EH (cell line): ENCODE measurements at places on chromosomes 4 and X.

DNA sequence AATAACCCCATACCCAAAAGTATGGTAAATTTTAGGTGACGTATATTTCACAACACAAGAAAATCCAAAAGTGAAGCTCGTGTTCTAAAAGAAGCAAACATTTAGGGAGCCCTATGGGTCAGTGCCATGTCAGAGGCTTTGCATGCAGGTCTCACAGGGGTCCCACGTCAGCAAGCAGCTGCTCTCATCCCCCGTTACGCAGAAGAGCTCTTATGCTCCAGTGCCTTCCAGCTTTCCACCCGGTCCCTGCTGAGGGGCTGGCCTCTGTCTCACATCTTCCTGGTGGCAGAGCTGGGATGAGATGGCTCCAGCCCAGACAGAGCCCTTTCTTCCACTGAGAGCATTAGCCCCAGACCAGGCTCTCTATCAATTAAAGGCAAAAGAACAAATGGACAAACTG lies 82.0 kb downstream of the IRF2 start:
- DNase-seq: no peak

DNA sequence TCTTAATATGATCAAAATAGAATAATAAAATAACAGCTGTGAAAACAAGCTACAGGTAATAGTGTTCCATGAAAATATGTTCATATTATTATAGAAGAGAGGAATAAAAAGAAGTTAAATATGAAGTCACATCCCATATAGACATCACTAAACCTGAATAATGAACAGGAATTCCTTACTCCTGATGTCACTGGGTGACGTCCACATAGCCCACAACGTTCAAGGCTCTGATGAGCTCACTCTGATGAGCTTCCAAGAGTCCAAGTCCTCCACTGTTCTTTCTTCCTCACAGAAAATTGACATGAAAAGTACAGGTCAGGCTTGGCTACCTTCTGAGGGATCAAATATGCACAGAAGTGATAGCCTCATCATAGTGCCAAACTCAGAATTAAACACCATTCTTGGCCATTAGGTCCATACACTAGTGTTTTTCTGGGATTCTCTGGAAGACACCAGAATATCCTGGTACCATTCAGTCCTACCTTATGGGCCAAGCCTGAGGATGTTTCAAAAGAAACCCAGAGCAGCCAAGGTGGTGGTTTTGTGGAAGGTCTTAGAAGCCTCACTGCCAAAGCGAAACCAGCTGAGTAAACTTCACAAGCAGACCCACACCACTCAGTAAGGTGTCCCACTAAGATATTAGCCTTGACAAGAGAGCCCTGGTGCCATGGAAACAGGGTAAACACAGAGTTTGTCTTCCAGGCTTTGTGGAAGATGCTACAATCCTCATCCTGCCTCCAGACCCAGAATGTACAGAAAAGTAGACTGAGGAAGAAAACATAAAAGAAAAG lies 138.4 kb upstream of the HHIP start:
- DNase-seq: no peak

GRCh38 chr4:67320645-67321044 lies 224.7 kb downstream of the CENPC start:
- DNase-seq: no peak

- DNase-seq: no peak
Measured at GRCh38 chr4:129531253-129531652, 435.3 kb downstream of the C4orf33 start.

- DNase-seq: no peak
Measured at GRCh38 chrX:100407784-100408712, 2.0 kb downstream of the PCDH19 start.

GRCh38 chrX:152817078-152817764 lies 13.3 kb downstream of the CETN2 start:
- peak; percentile 53 for DNase-seq

DNA sequence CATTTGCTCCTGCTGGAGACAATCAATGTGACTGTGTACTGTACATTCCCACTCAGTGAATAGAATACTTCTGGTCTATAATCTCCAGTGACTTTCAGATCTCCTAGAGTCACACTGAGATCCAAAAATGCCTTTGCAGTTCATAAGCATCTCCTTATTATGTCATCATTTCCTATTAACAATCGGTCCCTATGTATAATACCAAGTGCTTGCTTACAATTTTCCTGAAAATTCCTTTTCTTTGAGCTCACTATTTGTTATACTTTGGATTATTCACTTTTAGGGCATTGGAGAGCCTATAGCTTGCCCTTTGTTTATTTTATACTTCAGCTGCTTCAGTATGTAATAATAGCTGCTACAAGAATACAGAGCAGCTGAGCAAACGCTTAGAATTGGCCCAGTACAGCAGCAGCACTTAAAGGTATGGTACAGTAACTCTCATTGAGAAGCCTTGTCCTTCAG lies 313.0 kb downstream of the DCTD start:
- peak; percentile 81 for DNase-seq

GRCh38 chr4:71389149-71389827 lies 50.5 kb downstream of the SLC4A4 start:
- peak; percentile 58 for DNase-seq

- peak; percentile 78 for DNase-seq
Measured at GRCh38 chr4:159487284-159487747, 384.4 kb downstream of the RAPGEF2 start.

DNA sequence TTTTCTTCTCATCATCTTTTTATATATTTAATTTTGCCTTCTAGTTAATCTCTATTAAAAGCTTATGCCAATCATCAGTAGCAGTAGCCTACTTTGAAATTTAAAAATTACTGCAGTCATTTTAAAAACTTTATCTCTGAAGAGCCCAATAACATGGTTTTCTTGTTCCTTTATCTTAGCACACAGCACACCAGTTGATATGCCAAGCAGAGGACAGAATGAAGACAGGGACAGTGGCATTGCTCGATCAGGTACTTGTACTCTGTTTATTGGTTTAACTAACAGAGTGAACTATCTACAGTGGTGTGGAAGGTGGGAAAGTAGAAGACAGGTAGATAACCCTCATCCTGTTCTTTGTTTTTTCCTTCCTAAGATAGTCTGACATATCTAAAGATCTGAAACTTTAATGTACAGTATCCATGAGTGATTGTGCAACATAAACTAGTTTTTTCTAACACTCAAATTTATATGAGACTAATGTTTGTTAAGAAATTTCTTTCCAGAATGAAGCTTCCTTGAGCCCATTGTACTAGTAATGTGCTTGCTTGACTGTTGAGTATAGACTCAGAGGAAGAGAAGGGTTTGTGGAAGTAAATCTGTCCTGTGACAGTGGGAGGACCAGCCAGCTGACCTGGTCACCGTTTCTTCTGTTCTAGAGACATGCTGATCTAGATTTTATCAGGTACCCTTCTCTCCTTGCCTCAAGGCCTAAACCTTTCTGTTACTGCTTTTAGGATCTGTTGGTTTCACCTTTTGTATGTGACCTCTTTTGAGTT lies 66.6 kb downstream of the FNIP2 start:
- DNase-seq: no peak

GRCh38 chr4:170716868-170717267 lies 627.1 kb upstream of the AADAT start:
- DNase-seq: no peak

- DNase-seq: no peak
Measured at GRCh38 chr4:151631349-151631748, 129.5 kb downstream of the GATB start.

DNA sequence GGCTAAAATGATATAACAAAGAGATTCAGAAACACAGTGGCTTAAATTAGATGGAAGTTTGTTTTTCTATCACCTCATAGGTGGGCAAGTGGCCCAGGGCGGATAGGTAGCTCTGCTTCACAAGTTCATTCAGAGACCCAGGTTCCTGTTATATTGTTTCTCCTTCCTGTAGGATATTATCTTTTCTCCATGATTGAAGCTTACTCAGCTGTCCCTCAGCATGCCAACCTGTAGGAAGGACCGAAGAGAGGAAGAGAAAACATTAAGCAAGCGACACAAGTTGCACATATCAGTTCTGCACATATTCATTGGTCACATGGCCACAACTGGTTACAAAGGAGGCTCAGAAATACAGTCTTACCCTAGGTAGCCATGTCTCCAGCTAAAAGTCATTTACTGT lies 6.9 kb downstream of the KLHL5 start:
- no peak for DNase-seq

- DNase-seq: no peak
Measured at GRCh38 chr4:165111906-165112367, 723 bp downstream of the TMEM192 start.

DNA sequence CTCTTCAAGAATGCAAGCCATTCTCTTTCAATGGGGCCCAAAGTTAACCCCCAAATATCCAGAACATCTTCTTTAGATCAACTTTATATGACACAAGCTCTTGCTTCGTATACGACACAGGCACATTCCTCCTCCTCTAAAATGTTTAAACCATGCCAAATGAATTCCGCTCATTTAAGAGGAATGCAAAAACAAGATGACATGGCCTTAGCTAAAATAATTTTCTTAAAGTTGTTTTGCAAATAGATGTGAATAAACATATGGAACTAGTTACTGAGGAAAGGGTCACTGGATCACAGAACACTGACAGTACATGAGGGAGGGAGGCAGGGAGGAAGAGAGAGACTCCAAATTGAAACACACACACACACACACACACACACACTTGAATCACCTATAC lies 97.4 kb downstream of the RASL11B start:
- peak; percentile 90 for DNase-seq

- no peak for DNase-seq
Measured at GRCh38 chr4:6852582-6852981, 57.0 kb upstream of the TBC1D14 start.

DNA sequence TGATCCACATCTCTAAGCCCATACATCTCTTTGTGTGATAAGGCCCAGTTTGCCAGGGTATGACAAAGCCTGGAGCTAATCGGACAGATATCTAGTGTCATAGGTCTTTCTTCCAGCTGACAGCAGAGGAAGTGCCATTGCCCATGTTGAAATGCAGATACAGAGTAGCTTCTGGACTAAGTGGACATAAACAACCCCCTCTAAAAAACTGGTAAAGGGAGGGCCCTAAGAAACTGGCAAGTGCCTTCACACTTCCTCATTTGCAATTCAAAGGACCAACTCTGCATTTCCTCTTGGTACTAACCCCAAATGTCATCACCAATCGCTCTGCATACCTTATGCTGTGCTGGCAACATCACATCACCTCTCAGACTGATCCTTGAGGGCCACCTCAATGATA lies 20.8 kb downstream of the ARHGEF6 start:
- DNase-seq: no peak

- DNase-seq: peak; percentile 73
Measured at GRCh38 chrX:53682885-53683555, 3.5 kb downstream of the HUWE1 start.
